ENCODE measurements at places on chromosomes 2 and 18. TPM values are rescaled to one million over a fixed set of nuclear protein-coding genes. Genes with fewer than 3 reads are reported as not detected.

GRCh38 chr18:54856105-54856646 is 27.9 kb downstream of the RAB27B start:
- no peak for DNase-seq

DNA sequence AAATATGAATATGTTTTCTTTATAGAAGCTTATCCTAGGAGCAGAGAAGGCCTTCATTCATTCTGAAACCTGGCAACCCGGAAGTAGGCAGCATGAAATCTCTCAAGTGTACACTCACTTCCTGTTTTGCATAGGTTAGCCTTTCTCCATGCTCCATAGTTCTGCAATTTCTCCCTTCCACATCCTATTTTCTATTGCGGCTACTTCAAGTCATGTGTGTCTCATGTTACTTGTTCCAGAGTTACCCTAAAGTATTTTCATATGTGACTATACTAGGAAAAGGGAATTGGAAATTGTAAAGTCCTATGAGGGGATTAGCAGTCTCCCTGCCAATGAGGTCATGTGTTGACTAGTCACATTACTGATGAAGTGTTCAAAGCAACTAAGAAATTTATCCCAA is 320.6 kb downstream of the NCKAP5 start:
- DNase-seq: no peak

GRCh38 chr18:27213123-27213717 is 28.1 kb upstream of the CHST9 start:
- no peak for DNase-seq

DNA sequence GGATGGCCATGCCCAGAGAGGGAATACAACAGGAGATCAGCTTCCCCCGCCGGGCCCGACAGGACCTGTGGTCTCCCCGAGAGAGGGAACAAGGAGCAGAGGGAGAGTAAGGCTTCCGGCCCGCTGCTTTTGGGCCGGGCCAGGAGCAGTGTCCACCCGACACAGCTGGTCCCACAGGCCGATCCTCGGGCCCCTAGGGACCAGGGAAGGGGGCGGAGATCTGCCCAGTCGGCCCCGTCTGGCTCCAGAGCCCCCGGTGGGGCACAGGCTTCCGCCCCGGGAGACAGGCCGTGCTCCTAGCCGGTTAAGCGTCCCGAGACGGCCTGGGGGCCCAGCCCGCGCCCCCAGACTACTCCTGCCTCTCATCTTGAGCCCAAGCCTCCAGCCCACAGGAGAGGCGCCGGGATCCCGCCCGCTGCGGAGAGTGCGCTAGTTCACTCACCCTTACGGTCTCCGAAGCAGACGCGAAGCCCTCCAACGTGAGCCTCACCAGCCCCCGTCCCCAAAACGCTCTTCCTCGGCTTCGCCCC is at the start of gene MCFD2:
MCFD2 (minus strand) TSS at position 526 of the 530 bp plus-strand sequence. CDS start 6,635 bp downstream, outside the sequence.
- DNase-seq: no peak

- no peak for DNase-seq
Measured at GRCh38 chr2:42182654-42183308, 13.6 kb downstream of the EML4 start.

- DNase-seq: no peak
Measured at GRCh38 chr18:37666451-37666850, 100.9 kb upstream of the CELF4 start.

DNA sequence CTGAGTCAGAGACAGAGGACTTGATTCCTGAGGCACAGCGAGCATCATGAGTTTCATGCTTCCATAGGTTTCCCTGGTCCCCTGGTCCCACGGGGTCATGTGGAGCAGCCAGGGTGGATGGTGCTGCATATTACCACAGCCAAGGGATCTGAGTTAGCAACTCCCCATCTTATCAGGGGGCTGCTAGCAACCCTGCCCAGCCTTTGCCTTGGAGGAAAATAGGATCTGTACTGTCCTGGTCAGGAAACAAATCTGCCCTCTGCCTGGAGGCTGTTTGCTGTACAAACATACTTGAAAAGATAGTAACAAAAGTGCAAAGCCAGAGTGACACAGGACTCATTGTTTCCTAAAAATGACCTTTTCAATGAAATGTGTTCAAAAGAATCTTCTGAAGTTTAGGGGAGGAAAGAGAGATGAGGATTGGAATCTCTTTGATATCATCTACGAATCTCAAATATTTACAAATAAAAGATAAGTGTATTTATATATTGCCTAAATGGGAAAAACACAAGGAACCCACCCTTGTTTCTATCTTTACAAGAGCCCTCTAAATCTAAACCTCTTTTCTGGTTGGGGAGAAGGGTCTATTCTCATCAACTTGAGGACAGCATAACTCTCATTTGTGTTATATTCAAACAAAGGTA is 194.8 kb downstream of the CD226 start:
- no peak for DNase-seq

DNA sequence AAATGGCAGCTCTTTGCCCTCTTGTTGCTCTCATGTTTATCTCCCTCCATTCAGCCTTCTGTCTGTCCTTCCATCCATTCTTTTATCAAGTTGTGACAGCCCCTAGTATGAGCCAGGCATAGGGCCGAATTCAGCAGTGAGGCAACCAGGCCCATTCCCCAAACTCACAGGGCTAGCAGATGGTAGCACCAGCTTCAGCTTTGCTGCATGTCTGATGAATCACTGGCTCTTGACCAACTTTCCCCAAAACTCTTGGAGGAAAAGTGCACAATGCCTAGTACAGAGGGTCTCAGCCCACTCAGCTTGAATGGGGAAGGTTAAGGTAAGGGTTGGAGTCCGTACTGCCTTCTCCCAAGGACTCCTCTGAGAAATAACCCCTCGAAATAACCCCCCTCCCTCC is 35.7 kb downstream of the NPAS2 start:
- no peak for DNase-seq

- DNase-seq: no peak
Measured at GRCh38 chr2:150625741-150626140, 138.3 kb upstream of the RND3 start.

The RNF125 gene
- total RNA-seq: 26.5 TPM

The TUBB8B gene
- total RNA-seq: not detected

The EMILIN2 gene
- 32.7 TPM for total RNA-seq

The SAG gene
- not detected for total RNA-seq

All from activated CD8-positive, alpha-beta T cell treated with anti-CD3 and anti-CD28 coated beads, Interleukin-2, amount 10 ng/mL, durations not matched to agents 7 days and 5 days (primary cell).